Placental pericyte (primary cell): ENCODE measurements at places on chromosomes 2 and 18. TPM values are rescaled to one million over a fixed set of nuclear protein-coding genes. Genes with fewer than 3 reads are reported as not detected.

Gene SP140L
- total RNA-seq, result 13.8 and 24.3 TPM in 2 replicates

Gene CKAP2L
- total RNA-seq, result 0.88 and 59.1 TPM in 2 replicates

Gene CPO
- total RNA-seq, result not detected in 2 replicates

Gene TIGD1
- 5.4 and 5.5 TPM in 2 replicates for total RNA-seq

Gene GPD2
- total RNA-seq, result 35.0 and 63.4 TPM in 2 replicates
